HCT116 (cell line): ENCODE measurements at places on chromosomes 4 and X.

DNA sequence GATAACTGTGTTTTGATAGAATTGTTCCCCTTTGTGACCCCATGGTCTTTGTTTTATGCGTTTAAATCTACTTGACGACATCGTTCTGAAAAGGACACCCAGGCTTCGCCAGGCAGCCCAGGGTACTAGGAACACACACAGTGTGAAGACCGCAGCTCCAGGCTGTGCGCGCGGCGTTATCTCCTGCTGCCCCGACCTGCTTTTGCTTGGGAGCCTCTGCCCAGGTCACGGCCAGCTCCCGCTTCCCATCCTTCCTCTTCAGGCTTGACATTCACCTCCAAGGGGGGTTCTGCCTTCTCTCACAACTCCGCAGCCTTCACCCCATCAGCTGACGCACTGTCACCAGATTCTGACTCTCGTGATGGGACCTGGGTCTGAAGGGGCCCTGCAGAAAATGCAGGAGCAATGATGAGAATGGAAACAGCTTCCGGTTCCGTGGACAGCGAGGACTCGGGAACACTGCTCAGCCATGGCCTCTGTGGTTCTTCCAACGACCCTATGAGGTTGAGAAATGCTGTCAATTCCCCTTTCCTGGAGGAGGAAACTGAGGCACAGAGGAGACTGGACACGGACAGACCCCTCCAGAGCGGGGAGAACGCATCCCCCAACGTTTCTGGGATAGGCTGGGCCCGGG, 536 bp upstream of the HTRA3 start:
- H3K36me3 ChIP-seq = no peaks in the 10 kb centered on the region
- no peak overlapping the region for H3K4me3 ChIP-seq
- H3K27me3 ChIP-seq = no peaks in the 10 kb centered on the region
- no peak for DNase-seq

GRCh38 chr4:26050212-26050643, 136.2 kb downstream of the SMIM20 start:
- H3K27me3 ChIP-seq = no peaks in the 10 kb centered on the region
- H3K4me1 ChIP-seq = no peaks in the 10 kb centered on the region
- H3K4me3 ChIP-seq = no peak overlapping the region
- DNase-seq = no peak

GRCh38 chrX:26442340-26442739, 226.4 kb downstream of the MAGEB5 start:
- no peak overlapping the region for H3K27ac ChIP-seq
- no peak overlapping the region for H3K4me3 ChIP-seq
- no peaks in the 10 kb centered on the region for H3K4me1 ChIP-seq
- no peaks in the 10 kb centered on the region for H3K27me3 ChIP-seq
- peak; percentile 2 for DNase-seq

- H3K4me3 ChIP-seq = no peak overlapping the region
- H3K4me1 ChIP-seq = no peaks in the 10 kb centered on the region
- H3K27ac ChIP-seq = no peak overlapping the region
- no peaks in the 10 kb centered on the region for H3K27me3 ChIP-seq
- DNase-seq = peak; percentile 56
- H3K36me3 ChIP-seq = no peaks in the 10 kb centered on the region
Measured at GRCh38 chr4:173505924-173506518, 24.0 kb downstream of the HAND2 start.

DNA sequence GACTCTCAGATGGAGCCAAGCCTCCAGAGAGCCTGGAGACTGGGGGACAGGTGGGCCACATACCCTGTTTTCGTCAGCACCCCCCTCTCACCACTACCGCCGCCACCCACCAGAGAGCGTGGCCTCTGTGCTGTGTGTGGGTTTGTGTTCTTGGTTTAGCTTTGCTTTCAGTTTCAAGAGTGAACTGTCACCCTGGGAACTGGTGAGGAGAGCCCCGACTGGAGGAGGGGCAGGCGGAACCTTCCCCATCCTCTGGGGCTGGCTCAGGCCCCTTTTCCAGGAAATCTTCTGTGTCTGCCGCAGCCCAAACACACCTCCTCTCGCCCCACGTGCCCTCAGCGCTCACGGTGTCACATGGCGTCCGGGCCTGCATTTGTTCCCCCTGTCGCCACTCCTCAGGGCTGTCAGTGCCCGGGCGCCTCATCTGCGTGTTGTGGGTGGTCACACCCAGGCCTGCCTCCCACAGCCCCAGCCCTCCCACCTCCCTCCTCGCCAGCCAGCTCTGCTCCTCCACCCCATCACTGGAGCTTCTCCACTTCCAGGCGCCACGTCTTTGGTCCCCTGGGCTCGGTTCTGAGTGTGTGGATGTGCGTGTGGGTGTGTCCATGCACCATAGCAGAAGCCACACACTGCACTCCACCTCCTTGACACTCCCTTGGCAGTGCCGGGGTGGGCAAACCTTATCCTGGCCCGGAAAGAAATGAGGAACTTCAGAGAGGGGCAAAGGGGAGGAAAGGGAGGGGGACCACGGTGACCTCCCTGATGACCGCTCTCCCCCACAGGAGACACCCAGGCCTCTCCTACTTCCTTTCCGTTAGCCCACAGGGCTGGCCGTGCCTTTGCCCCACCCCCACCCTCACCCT, 27.8 kb downstream of the ELF4 start:
- DNase-seq = no peak
- H3K27ac ChIP-seq = no peak overlapping the region
- H3K4me3 ChIP-seq = no peak overlapping the region
- H3K27me3 ChIP-seq = no peaks in the 10 kb centered on the region
